ENCODE measurements at places on chromosomes 3 and 15. TPM values are rescaled to one million over a fixed set of nuclear protein-coding genes. Genes with fewer than 3 reads are reported as not detected.

Gene NAALADL2
- 1.7 TPM for total RNA-seq

Gene GALNT15
- 34.1 TPM for total RNA-seq

Gene USF3
- total RNA-seq, result 22.9 TPM

DNA sequence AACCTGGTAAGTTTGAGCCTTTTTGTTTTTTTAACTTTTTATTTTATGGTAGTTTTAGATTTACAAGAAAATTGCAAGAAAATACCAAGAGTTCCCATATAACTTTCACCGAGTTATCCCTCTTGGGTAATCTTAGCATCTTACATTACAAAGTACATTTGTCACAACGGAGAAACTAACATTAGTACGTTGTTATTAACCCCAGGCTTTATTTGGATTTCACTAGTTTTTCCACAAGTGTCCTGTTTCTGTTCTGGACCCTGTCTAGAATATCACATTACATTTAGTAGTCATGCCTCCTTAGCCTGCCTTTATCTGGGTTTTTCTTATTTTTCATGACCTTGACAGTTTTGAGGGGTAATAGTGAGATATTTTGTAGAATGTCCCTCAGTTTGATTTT lies 53.5 kb upstream of the KPNA4 start:
- H3K4me1 ChIP-seq, result peaks cover 10% of the 10 kb centered on the region
- no peak overlapping the region for H3K27ac ChIP-seq
- H3K4me3 ChIP-seq, result no peak overlapping the region
- H3K27me3 ChIP-seq, result no peaks in the 10 kb centered on the region

All from stomach (tissue), 19 donors.